ENCODE measurements at places on chromosomes 6 and 20.

GRCh38 chr6:119830069-119830468 is 480.5 kb upstream of the MAN1A1 start:
- no peaks in the 10 kb centered on the region for H3K27me3 ChIP-seq
- no peak overlapping the region for H3K4me3 ChIP-seq
- no peak overlapping the region for H3K27ac ChIP-seq
- peaks cover 12% of the 10 kb centered on the region for H3K4me1 ChIP-seq
- no peaks in the 10 kb centered on the region for H3K36me3 ChIP-seq

DNA sequence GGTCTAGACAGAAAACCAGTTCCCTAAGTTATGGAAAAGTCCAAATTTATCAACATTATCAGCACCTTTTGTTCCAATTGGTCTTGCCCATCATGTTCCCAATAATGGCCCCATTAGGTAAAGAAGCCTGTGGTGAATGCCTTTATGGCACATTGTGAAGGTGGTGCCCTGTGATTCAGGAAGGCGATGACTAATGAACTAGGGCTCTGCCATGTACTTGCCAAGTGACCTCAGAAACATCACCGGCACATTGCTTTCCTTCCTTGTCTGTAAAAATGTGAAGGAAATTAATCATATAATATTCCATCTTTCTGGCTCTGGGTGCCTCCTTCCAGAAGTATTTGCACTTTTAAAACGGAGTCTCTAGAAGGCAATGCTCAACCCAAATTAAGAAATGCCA is 132.3 kb downstream of the UNC5CL start:
- H3K4me3 ChIP-seq: no peak overlapping the region
- H3K36me3 ChIP-seq: no peaks in the 10 kb centered on the region
- no peak overlapping the region for H3K27ac ChIP-seq
- no peak for DNase-seq

GRCh38 chr6:30730601-30731435 is 10.7 kb downstream of the TUBB start:
- H3K36me3 ChIP-seq: peaks cover 33% of the 10 kb centered on the region
- peaks cover 3% of the 10 kb centered on the region for H3K4me1 ChIP-seq
- DNase-seq: peak; percentile 88
- H3K27ac ChIP-seq: peak overlapping the region; percentile 36
- no peaks in the 10 kb centered on the region for H3K27me3 ChIP-seq

- no peak overlapping the region for H3K27ac ChIP-seq
- DNase-seq: no peak
- H3K27me3 ChIP-seq: no peaks in the 10 kb centered on the region
Measured at GRCh38 chr6:135535989-135536414, 38.5 kb upstream of the AHI1 start.

- H3K27ac ChIP-seq: no peak overlapping the region
- H3K4me1 ChIP-seq: peaks cover 13% of the 10 kb centered on the region
- no peaks in the 10 kb centered on the region for H3K36me3 ChIP-seq
- no peak for DNase-seq
Measured at GRCh38 chr6:89298680-89299465, 16.2 kb downstream of the GABRR2 start.

GRCh38 chr6:90356012-90356421 is 59.4 kb upstream of the BACH2 start:
- no peaks in the 10 kb centered on the region for H3K27me3 ChIP-seq
- no peaks in the 10 kb centered on the region for H3K36me3 ChIP-seq
- H3K4me1 ChIP-seq: peaks cover 13% of the 10 kb centered on the region
- H3K4me3 ChIP-seq: no peak overlapping the region

DNA sequence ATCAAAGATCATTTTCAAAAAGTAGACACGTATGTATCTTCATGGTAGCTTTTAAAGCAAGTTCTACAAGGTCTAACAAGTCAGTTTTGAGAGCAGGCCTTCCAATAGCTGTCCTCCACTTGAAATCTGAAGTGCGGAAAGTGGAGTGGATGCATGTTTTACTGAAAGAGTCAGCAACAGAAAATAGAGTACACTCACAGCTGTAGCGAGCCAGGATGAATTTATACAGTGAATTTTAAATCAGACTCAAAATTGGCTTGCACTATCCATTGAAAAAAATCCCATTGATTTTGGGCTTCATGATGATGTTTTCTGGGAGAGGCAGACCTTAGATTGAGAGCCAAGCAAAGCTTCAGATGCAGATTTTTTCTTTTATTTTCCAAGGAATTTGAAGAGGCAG is 80.6 kb downstream of the GJA10 start:
- H3K36me3 ChIP-seq: no peaks in the 10 kb centered on the region
- H3K4me3 ChIP-seq: no peak overlapping the region
- H3K27ac ChIP-seq: no peak overlapping the region
- no peaks in the 10 kb centered on the region for H3K27me3 ChIP-seq

DNA sequence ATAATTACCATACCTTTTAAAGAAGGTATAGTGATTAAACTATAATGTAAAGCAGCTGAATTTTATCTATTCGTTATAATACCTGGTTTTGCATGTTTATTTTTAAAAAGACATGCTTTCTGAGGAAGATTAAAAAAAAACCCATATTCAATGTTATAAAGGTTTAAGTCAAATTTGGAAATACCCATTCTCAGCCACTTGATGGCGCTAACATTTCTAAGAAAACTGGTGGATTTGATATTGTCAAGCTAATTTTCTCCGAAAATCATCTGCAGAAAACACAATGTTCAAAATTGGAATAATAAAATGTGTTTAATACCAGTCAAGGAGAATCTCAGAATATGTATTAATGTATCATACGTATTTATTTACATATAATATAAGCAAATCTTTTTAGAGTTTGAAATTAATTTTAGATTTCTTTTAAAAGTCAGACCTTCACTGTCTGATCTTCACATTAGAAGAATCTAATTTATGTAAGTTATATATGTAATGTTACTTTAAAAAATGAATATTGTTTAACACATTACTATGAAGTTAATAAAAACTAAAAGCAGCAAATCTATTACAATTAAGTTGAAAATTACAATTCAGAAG is 35.0 kb downstream of the SHPRH start:
- no peak overlapping the region for H3K27ac ChIP-seq
- peaks cover 35% of the 10 kb centered on the region for H3K36me3 ChIP-seq
- H3K4me1 ChIP-seq: no peaks in the 10 kb centered on the region
- H3K27me3 ChIP-seq: no peaks in the 10 kb centered on the region
- DNase-seq: no peak

- no peaks in the 10 kb centered on the region for H3K36me3 ChIP-seq
- H3K27me3 ChIP-seq: no peaks in the 10 kb centered on the region
- peaks cover 15% of the 10 kb centered on the region for H3K4me1 ChIP-seq
- DNase-seq: peak; percentile 21
- H3K4me3 ChIP-seq: no peak overlapping the region
Measured at GRCh38 chr6:39847221-39847620, 55.0 kb downstream of the DAAM2 start.

DNA sequence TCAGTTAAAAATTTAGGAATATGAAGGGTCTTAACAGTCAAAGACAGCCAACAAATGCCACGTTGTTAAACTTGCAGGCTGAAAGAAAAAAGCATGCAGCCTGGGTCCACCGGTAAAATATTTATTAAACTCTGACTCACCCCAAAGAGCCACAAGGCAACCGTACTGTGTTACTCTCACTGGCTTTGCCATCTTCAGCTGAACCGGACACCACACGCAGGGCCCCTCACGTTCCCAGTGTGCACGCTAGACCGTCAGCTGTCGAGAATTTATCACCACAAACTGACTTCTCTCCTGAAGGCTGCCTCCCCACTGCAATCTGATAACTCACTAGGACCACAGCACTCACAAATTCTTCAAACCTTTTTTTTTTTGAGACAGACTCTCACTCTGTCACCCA is 30.7 kb downstream of the HUS1B start:
- H3K4me1 ChIP-seq: peaks cover 46% of the 10 kb centered on the region
- DNase-seq: no peak
- 0 out of 2 replicates have a peak overlapping the region, but pooled peaks have one; percentile 69 for H3K27ac ChIP-seq

DNA sequence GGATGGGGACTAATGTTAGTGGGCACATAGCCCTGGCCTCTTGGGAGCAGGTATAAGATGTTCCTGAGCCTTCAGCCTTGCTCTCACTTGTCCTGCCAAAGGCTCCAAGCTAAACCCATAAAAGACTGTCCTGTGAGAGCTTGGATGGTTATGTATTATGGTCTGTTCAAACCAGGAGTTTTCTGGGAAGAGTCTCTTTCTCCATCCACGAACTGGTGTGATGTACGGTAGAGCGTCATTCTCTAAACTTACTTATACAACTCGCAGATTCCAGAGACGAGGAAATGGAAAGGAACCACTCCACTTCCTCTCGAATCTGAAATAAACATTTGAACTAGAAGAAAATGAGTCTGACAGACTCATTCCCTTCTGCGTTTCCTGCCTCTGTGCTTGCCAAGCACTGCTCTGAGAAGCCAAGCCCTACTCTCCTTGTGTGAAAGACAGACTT is 5.3 kb downstream of the SOBP start:
- no peak overlapping the region for H3K4me3 ChIP-seq
- H3K36me3 ChIP-seq: no peaks in the 10 kb centered on the region
- peaks cover 22% of the 10 kb centered on the region for H3K4me1 ChIP-seq
- H3K27ac ChIP-seq: peak overlapping the region; percentile 61
- H3K27me3 ChIP-seq: peaks cover 7% of the 10 kb centered on the region

GRCh38 chr20:63864978-63865640 is at the start of gene TPD52L2:
Gene TPD52L2, plus strand, starts transcription at chr20:63865270. Its CDS starts 96 bp downstream, at chr20:63865366.
- peak; percentile 99 for DNase-seq
- H3K27me3 ChIP-seq: no peaks in the 10 kb centered on the region
- H3K4me1 ChIP-seq: peaks cover 27% of the 10 kb centered on the region
- peaks cover 25% of the 10 kb centered on the region for H3K36me3 ChIP-seq
- H3K27ac ChIP-seq: peak within 1 kb of the TSS; percentile 87
- H3K4me3 ChIP-seq: peak within 1 kb of the TSS; percentile 94

GRCh38 chr20:41100001-41100480 is 37.3 kb upstream of the PLCG1 start:
- H3K27ac ChIP-seq: no peak overlapping the region
- no peaks in the 10 kb centered on the region for H3K27me3 ChIP-seq
- H3K4me3 ChIP-seq: no peak overlapping the region
- DNase-seq: no peak

- no peak for DNase-seq
- H3K36me3 ChIP-seq: no peaks in the 10 kb centered on the region
- peaks cover 16% of the 10 kb centered on the region for H3K4me1 ChIP-seq
- no peak overlapping the region for H3K27ac ChIP-seq
- no peak overlapping the region for H3K4me3 ChIP-seq
Measured at GRCh38 chr6:148295261-148295887, 47.3 kb upstream of the SASH1 start.

GRCh38 chr6:159093609-159094443 is 49.0 kb upstream of the TAGAP start:
- H3K4me3 ChIP-seq: no peak overlapping the region
- H3K27me3 ChIP-seq: no peaks in the 10 kb centered on the region
- H3K27ac ChIP-seq: no peak overlapping the region
- DNase-seq: no peak
- peaks cover 2% of the 10 kb centered on the region for H3K4me1 ChIP-seq

DNA sequence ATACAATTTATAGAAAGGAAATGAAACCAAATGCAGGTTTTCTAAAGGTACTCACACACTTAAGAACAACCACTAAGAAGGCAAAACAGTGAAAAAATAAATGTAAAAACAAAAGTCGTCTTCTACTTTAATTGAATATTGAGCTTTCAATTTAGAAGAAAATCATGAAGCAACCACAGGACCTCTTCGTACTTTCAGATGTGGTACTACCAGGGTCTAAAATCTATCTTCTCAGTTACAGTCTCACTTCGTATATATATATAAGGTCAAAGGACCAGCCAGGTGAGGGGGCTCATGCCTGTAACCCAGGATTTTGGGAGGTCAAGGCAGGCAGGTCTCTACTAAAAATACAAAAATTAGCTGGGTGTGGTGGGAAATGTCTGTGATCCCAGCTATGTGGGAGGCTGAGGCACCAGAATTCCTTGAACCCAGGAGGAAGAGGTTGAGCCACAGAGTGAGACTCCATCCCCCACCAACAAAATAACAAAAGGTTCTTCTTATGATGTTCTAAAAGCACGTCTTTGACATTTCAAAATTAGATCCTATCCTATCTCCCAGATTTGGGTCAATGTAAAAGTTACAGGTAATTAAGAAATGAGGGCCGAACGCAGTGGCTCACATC is 12.5 kb downstream of the ROMO1 start:
- H3K36me3 ChIP-seq: peaks cover 83% of the 10 kb centered on the region
- no peak for DNase-seq
- H3K4me3 ChIP-seq: no peak overlapping the region
- peak overlapping the region; percentile 64 for H3K27ac ChIP-seq

- H3K27ac ChIP-seq: no peak overlapping the region
- peaks cover 87% of the 10 kb centered on the region for H3K27me3 ChIP-seq
- no peak for DNase-seq
- no peaks in the 10 kb centered on the region for H3K36me3 ChIP-seq
- H3K4me1 ChIP-seq: peaks cover 19% of the 10 kb centered on the region
Measured at GRCh38 chr20:23036371-23036770, 1.3 kb downstream of the SSTR4 start.
